ENCODE measurements at places on chromosomes 3 and 15.
A peak's percentile ranks its signal among the peaks of the same experiment; 100 is the strongest.

GRCh38 chr3:192847941-192848340, 69.7 kb downstream of the MB21D2 start:
- DNase-seq, result no peak

DNA sequence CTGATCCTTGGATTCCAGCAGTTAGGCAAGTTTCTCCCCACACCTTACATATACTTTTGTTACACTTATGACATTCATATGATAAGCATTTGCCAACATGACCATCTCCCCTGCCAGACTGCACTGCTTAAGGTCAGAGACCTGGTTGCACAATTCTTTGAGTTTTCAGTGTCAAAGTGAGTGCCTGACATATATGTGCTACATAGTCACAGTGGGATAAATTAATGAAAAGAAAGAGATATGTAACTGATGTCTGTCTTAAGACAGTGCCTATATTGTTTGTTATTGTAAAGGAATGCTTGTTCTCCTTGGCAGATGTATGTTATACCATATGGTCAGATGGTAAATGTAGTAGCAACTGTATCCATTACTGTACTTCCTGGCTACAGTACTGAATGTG, 3.5 kb upstream of the DCUN1D1 start:
- no peak for DNase-seq

- no peak for DNase-seq
Observed at GRCh38 chr3:16484216-16484615, 29.3 kb downstream of the RFTN1 start.

GRCh38 chr3:43390255-43390588, 103.9 kb downstream of the SNRK start:
- no peak for DNase-seq

GRCh38 chr3:33919312-33920120, 121.1 kb downstream of the PDCD6IP start:
- DNase-seq, result no peak

- no peak for DNase-seq
Observed at GRCh38 chr3:50183755-50184154, 7.7 kb upstream of the GNAT1 start.

DNA sequence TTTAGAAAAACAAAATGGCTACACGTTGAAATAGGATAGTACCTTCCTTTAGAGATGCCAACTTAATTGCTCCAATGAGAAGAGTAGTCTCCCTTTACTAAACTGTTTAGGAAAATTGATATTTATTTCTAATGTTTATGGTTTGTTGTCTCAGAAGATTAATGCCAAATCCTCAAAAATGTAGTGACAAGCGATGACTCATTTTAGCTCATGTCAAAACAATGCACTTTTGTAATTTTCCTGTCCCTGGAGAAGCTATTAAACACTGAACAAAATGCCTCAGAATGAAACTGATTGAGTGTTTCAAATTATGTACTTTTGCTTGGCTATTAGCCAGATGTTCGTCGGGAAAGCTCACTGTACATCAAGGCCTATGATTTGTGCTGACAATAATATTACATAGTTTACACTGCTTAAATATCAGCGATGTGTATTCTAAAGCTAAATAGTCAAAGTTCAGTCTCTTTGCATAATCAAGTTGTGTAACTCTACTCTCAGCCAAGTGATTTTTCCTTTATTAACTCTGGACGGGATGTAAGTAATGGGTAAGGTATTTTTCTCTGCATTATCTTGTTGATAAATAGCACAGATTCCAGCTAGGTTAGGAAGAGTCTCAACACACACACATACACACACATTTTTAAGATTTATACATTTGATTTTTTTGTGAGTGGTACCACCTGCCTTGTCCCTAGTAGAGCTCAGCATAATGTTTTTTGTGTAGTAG, 83.7 kb downstream of the CMSS1 start:
- DNase-seq, result no peak

- DNase-seq, result peak; percentile 48
Observed at GRCh38 chr3:161851941-161852566, 355.4 kb downstream of the OTOL1 start.

- DNase-seq, result peak; percentile 35
Observed at GRCh38 chr3:40099871-40100270, 209.6 kb upstream of the EIF1B start.

DNA sequence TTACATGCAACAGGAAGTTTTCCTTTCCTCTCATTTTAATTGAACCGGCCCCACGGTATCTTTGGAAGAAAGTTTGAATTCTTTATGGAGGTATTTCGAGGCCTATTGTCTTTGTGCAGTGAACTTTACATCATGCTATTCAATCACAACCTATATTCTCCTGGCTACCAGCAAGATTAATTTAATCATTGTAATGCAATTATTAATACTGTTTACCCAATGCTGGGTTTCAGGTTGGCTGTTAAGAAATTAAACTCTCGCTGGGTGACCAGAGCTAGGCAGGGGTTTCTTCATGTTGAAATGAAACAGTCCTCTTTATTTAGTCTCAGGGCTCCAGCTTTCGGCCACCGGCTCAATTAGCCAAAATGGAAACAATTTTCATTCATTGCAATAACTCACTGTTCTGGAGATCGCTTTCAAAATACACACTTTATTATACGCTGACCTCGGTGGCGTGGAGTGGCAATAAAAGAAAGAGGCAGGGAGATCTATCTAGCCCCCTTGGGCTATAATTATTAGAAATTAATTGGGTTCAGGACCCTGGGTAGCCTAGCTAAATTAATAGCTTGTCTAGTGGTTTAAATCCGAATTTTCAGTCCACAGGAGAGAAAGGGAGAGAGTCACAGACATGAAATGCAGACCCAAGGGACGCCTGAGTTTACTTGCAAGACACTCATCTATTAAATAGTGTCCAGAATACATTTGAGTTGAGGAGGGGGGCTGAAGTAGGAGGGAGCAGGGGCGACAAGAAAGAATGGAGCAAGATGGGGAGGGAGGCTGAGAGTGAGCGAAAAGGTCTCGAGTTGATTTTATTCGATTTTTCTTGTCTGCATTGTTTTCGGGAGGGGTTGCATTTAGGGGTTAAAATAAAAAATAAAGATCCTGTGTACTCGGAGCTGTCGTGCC, 3.9 kb upstream of the MECOM start:
- no peak for DNase-seq

- no peak for DNase-seq
Observed at GRCh38 chr3:112463250-112463649, 36.0 kb downstream of the BTLA start.

DNA sequence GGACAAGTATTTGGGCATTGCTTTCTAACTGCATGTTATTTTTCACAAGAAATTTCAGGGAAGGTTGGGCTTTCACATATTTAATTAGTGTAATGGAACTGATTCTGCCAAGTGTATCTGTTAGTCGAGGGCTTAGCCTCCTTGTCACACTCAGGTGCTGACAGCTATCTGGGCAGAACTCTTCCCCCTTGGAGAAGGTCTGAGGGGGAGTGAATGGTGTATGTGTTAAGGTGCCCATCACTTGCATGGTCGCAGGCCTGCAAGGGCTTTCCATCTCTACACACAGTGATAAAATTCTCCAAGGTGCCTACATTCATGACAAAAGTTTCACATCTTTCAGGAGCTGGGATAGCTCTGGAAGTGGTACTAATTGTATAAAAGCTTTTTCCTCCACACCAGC, 97.6 kb upstream of the ICE2 start:
- DNase-seq, result no peak
